ENCODE measurements at places on chromosomes 1 and 21.

- no peak for DNase-seq
Measured at GRCh38 chr1:242784084-242784483, 259.6 kb upstream of the PLD5 start.

DNA sequence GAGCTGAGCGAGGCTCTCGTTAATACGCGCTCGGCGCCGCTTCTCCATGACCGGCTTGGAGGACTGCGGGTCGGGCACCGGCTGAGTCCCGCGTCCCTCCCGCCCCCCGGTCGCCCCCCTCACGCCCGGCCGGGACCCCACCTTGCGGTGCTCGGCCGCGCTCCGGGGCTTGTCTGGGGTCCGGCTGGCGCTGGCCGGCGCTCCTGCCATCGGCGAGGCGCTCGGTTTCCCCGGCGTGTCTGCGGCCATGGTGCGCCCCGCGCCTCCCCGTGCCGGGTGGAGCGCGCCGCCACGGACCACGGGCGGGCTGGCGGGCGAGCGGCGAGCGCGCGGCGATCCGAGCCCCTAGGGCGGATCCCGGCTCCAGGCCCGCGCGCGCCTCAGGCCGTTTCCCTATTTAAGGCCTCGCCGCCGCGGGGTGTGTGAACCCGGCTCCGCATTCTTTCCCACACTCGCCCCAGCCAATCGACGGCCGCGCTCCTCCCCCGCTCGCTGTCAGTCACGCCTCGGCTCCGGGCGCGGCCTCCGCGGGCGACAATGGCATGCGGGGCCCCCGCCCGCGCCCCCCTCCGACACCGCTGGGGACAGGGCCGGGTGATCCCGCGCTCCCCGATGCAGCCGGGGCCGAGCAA, at the start of gene HES4:
Gene HES4, minus strand, starts transcription at position 373 of the 632 bp plus-strand sequence. Its CDS starts 124 bp downstream, at position 249.
- no peak for DNase-seq

DNA sequence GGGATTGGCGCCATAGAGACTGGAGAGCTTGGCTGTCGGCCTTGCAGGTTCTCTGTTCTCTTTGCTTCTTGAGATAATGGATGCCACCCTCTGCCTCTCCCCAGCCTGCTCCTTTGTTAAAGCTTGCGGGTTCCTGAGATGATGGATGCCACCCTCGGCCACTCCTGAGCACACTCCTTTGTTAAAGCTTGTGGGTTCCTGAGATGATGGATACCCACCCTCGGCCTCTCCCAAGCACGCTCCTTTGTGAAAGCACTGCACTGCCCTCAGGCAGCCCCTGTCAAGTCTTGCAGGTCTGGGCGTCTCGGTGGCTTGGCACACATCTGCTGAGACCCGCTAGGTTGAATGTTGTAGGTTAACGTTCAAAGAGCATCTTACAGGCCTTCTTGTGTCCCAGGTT, 76.5 kb downstream of the SCCPDH start:
- no peak for DNase-seq

- DNase-seq = no peak
Measured at GRCh38 chr1:2113620-2114135, 63.5 kb downstream of the PRKCZ start.

- DNase-seq = no peak
Measured at GRCh38 chr1:12245116-12245515, 15.3 kb downstream of the VPS13D start.

- DNase-seq = no peak
Measured at GRCh38 chr1:157137408-157138219, 581 bp downstream of the ETV3 start.

- no peak for DNase-seq
Measured at GRCh38 chr1:231216498-231216897, 24.5 kb upstream of the GNPAT start.

DNA sequence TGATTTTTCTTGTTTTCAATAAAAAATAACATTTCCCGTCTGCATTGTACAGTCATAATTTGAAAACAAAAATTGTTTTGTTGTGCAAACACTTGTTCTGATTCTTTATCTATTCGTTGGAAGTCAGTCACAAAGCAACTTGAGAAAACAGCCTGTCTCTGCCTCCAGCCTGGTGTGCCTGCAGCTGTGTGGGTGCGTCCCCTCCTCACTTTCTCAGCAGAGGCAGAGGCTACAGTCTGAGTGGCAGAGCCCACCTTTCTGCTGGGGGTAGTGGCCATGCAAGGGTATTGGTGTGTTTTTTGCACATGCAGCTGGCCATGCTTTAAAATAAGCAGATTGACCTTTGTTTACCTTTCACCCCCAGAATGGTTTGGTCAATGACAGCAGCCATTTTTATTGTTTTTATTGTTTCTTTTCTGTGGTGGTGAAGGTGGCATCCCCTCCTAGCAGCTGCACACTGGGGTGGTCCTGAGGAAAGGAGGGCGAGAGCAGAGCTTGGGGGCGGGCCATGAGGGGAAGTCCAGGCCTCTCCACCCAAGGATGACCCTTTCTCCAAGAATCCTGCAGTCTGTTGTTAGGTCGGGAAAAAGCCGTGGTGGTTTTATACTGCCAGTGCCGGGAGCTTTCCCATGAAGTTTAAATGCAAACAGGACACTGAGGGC, 159.6 kb downstream of the PCBP3 start:
- no peak for DNase-seq

DNA sequence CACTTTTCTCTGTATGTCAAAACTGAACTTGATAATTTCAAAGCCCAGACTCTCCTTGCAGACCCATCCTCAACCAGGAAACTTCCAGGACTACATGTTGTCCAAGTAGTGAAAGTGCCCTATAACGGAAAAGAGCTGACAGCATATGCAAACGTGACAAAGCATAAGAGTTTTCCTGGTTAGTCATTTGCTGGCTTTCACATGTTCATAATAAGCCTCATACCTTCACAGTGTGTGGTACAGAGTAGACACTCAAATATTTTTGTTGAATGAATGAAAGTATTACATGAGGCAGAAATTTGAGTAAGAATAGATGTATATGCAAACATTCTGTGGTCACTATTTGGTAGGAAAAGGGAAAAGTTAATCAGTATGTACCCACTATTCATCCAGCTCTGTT, 473.3 kb downstream of the MRPL39 start:
- DNase-seq = no peak

GRCh38 chr1:24938276-24938675, 8.2 kb upstream of the RUNX3 start:
- DNase-seq = no peak

- DNase-seq = no peak
Measured at GRCh38 chr1:40782371-40782956, 1.1 kb upstream of the KCNQ4 start.

All from NCI-H187 treated with DMSO at 0.1 percent for 48 hours (cell line).